ENCODE measurements at places on chromosomes 4 and X.

- peak; percentile 80 for DNase-seq
These were observed 19.5 kb downstream of the UTP14A start for GRCh38 chrX:129925305-129926092.

DNA sequence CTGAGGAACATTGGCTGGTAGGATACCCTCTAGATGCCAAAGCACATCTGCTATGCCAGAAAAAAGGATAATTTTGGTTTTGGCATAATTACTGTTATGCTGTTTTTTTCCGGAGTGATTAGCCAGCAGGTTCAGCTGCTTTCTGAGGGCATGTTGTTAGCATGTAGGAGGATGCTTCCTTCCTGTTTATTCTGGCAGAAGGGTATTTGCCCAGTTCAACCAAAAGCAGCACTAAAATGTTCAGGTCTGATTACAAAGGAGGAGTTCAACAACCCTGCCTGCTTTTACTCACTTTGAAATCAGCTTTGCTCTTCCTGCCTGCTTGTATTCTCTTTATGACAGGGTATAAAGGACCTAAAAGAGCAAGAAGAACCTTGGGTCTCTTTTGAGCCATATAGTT, 21.9 kb downstream of the ERCC6L start:
- no peak for DNase-seq

- DNase-seq, result peak; percentile 9
These were observed 33.0 kb downstream of the PLAC1 start for GRCh38 chrX:134625315-134625718.

DNA sequence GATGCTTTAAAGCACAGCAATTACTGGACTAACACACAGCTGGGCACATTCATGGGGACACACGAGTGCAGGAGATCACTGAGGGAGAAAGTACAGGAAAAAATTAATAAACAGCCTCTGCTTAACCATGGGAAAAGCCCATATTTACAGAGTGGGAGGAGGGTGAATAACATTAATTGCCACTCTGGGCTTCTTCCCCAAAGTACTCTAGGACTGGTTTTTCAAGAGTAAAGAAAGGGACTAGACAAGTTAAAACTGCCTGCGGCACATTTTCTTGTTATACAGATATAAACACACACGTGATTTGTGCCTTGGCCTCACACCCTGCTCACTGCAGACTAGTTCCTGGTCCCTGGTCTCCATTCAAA, 179.7 kb upstream of the TET2 start:
- peak; percentile 27 for DNase-seq

- DNase-seq, result no peak
These were observed 743.5 kb downstream of the ARAP2 start for GRCh38 chr4:35500812-35501211.

DNA sequence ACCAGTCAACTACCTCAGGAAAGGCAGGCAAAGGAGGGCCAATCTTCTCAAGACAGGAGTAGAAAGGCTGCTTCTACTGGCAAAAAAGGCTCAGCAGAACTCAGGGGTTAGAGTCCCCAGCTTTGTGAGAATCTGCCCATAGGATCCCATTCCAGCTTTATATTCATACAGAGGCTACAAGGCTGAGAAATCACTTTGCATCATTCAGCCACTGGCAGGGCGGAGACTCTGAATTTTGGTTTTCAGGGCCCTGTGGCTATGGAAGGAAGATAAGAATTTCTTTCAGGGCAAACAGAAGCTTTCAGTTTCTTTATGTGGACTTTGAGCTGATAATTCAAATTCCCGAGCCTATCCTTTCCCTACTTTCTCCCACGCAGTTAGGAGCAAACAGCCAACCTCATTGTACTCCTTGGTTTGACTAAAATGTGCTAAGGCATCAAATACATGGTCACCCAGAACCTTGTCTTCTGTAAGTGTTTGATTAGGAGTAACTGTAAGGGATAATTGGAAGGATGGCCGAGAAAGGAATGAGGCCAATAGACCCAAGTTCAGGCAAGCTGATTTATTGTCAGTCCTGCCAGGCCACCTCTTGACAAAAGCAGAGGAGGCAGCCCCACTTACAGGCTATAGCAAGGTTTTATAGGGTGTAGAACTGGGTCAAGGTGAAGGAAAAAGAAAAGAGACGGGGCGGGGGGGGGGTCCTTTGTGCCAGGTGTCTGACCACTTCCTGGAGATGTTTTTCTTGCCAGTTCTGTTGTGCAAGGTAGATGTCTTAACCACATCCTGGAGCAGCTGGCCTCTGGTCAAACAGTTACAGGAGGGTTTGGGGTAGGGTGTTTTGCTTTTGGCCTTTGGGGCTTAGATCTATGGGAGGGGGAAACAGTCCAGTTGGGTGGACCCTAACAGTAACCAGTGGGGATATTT, 165.3 kb upstream of the PPP1R2C start:
- peak; percentile 21 for DNase-seq

DNA sequence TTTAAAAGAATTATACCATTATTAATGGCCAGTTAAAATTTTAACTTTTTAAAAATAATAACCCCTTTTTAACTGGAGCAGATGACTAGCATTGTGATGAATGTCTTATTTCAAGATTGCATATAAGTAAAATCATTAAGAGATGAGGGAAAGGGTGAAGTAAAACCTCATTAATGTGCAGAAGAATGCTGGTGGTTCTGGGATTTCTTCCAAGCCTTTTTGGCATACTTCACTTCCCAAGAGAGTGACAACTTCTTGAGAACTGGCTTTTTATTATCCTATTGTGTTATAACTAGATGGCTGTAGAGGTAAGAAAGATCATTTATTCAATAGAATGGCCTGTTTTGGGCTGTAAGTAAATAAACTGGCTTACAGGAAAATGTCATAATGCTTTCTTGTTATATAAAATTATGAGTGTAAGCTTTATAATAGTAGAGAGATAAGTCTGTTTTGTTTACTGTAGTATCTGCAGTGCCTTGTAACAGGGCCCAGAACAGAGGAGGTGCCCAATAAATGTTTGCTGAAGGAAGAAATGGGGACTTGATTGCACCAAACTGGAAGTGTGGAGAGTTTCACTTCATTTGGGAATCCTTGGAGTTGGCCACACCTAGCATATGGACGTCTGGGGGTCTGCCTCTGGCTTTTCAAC, 242.9 kb upstream of the PITX2 start:
- DNase-seq, result no peak

DNA sequence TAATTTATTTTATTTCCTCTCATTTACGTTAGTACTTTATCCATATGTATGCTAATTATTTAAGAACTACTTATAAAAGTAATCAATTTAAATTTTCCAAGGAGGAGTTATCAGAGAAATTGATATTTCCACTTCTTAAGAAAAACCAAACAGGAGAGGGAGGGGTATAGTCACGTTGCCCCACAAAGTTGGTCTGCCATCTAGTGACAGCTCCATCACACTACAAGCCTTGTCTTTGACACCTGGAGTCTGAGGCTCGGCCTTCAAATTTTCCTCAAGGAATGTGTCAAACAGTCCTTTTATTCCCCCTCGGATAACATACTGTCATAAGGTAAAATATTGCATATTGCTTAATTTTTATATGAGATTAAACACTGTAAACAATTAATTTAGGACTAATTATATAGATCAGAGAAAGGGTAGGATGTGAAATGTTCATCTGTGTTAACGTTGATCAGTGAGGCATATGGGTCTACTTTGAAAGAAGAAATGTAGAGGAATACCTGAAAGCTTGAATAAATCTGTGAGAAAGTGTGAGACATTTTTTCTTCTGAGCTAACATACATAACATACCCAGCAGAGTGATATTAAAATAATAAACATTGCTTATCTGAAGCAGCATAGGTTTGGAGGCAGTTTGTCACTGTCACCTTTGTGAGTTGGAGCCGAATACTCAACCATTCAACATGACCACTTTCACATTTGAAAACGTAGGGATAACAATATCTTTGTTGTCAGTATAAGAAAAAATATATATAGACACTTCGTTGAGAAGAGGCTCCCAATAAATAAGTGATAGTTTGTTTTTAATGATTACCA, 114.4 kb downstream of the GLRA3 start:
- peak; percentile 38 for DNase-seq

DNA sequence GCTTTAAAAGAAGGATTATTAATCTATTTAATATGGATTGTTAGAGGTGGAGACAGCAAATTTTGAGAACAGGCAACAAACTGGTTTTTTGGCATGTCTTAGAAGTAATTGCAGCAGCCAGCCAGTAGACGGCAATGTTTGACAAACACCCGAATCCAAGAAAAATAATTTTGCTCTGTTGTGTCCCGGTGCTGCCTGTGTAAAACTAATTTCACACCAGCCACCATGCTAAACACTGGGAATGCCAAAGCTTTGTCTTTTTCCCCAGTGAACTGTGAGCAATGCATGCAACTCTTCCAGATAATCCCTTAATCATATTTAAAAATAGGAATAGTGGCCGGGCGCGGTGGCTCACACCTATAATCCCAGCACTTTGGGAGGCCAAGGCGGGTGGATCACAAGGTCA, 25.9 kb downstream of the SMIM31 start:
- DNase-seq, result peak; percentile 42

- no peak for DNase-seq
These were observed 41.3 kb downstream of the HTT start for GRCh38 chr4:3115637-3116270.

DNA sequence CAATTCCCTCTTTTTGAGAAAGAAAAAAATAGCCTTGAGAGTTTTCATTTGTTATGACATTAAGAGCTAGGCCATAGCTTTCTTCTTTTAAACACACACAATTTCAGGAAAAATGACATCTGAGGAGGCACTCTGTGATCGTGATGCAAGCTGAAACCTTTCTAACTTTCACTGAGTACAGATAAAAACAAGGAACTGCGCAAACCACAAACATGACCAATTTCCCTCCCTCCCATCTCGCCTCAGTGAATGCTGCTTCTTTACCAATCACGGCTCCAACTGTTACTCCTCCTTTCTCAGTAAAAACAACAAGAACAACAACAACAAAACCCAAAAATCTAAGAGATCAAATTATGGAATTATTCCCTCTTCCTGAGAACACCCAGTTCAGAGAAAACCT, 626.8 kb downstream of the TLL1 start:
- DNase-seq, result no peak

DNA sequence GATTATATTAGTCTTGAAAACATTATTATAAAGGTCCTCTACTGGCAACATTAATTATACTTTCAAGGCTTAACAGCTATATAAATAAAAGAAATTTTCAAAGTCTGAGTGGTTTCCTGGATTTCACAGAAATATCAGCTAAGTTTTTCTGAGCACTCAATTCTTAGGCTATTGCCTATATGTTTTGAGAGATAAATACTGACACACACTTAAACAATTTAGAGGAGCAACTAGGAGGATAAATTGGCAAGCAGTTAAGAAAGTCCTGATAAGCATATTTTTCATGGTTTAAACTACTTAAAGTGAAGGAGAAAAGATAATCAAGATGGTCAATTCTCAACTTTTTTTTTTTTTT, 2.7 kb upstream of the MGARP start:
- no peak for DNase-seq

- peak; percentile 62 for DNase-seq
These were observed 68.4 kb downstream of the RHOH start for GRCh38 chr4:40264995-40265909.

DNA sequence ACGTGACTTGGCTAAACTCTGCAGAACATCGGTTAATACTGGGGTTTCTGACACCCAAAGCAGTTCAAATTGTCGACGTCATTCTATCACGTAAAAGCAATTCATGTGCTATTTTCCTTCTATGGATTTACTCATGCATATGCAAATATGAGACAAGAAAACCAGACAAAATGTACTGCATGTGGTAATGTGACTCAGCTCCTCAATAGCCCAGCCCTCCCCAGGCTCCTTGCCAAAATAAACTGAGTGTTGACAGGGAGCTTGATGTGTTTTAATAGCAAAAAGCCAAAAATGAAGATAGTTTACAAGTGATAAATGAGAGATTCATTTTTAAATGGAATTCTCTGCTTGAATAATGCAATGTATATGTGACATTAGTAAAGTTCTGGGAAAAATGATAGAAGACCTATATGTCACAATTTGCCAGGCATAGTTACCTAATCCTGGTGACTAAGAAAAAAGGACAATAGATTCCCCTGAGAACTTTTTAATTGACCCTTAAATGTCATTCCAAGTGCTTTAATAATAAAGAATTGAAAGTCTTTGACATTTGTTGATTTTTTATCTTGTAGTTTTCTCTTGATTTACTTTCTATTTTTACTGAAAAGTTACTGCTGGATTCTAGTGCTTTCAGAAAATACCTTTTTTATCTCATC, 1700.6 kb upstream of the TENM3 start:
- DNase-seq, result no peak

- no peak for DNase-seq
These were observed 48.1 kb upstream of the UGT2B15 start for GRCh38 chr4:68718447-68719074.

DNA sequence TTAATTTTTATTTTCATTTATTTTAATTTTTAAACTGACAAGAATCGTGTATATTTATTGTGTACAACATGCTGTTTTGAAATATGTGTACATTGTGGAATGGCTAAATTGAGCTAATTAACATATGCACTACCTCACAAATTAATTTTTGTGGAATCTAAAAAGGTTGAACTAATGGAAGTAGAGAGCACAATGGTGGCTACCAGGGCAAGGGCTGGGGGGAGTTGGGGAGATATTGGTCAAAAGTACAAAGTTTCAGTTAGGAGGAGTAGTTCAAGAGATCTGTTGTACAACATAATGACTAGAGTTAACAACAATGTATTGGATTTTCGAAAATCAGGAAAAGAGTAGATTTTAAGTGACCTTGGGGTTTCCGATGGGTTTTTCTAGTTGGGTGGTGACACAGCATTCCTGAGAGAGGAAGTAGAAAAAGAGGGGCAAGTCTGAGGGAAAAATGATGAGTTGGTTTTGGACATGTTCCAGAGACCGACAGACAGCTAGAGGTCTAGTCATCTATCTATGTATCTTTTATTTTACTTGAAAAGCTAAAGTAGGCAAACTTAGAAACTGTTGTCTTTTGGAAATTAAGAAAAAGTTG, 23.2 kb downstream of the APOO start:
- no peak for DNase-seq

- no peak for DNase-seq
These were observed 14.7 kb upstream of the GSX2 start for GRCh38 chr4:54085284-54085683.

- DNase-seq, result no peak
These were observed 19.9 kb downstream of the MRFAP1 start for GRCh38 chr4:6660430-6660829.

DNA sequence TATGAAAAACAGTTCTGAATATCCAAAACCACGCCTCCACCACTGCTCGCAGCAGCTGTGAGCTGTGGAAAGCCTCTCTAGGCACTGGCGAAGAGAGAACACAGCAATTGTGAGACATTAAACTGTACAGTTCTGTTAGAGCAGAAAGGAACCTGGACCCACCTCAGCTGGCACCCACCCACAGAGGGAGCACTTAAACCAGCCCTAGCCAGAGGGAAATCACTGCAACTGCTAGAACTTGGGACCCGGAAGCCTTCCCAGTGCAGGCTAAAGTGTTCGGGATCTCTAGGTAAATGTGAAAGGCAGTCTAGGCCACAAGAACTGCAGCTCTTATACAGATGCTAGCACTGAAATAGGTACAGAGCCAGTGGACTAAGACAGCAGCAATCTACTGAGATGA, 308.8 kb downstream of the PRR32 start:
- no peak for DNase-seq

GRCh38 chrX:11887175-11887574, 129.1 kb downstream of the MSL3 start:
- no peak for DNase-seq

- peak; percentile 16 for DNase-seq
These were observed 140.9 kb upstream of the ATP6AP2 start for GRCh38 chrX:40439625-40440532.

GRCh38 chr4:184370711-184371389, 103.5 kb downstream of the IRF2 start:
- DNase-seq, result no peak

All from activated CD4-positive, alpha-beta T cell treated with anti-CD3 and anti-CD28 coated beads for 36 hours (primary cell).